BJ (cell line): ENCODE measurements at places on chromosomes 12 and 14.

GRCh38 chr14:37201724-37202123 lies 4.0 kb downstream of the MIPOL1 start:
- no peak for DNase-seq

GRCh38 chr14:23863836-23864235 lies 89.7 kb upstream of the DHRS4 start:
- no peak for DNase-seq

DNA sequence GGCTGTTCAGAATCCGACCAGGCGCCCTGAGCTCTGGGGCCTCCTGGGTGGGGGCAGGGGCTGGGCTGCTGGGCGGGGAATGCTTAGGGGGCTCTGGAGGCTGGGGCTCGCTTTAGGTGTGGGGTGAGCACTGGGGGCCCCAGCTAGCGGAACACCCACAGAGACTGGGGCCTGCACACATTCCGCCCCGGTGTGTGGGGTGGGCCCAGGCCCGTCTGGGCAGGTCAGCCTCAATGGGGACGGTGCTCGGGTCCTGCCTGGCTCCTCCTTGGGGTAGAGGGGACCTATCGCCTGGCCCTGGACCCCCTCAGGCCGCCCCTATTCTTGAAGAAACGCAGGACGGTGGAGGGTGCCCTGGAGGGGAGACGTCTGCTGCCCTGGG lies 364.8 kb downstream of the TMEM121 start:
- no peak for DNase-seq

DNA sequence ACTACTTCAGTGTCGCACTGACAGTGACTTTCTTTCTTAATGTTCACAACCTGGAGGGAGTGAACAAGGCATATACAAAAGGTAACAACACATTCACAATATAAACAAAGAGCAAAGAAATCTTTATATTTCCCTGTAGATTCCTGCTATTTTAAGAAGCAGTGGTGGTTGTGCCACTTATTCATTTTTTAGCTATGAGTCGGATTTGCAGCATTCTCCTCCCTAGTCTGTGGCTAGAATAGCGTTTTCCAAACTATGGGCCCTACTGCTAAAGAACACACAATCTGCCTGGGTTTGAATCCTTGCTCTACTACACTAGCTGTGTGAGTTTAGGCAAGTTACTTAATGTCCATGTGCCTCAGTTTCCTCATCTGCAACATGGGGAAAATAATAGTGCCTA lies 18.6 kb upstream of the MDM1 start:
- no peak for DNase-seq

- DNase-seq: no peak
These were observed 102.0 kb downstream of the MGST1 start for GRCh38 chr12:16449459-16449858.

GRCh38 chr12:10205220-10205807 lies 7.4 kb upstream of the GABARAPL1 start:
- DNase-seq: no peak

GRCh38 chr12:129727100-129727499 lies 176.7 kb downstream of the TMEM132D start:
- DNase-seq: no peak

- no peak for DNase-seq
These were observed 189.2 kb downstream of the LRIG3 start for GRCh38 chr12:58731096-58731495.

GRCh38 chr14:92585981-92586937 lies 72.7 kb downstream of the RIN3 start:
- DNase-seq: peak; percentile 99
